ENCODE measurements at places on chromosomes 5 and 9. TPM values are rescaled to one million over a fixed set of nuclear protein-coding genes. Genes with fewer than 3 reads are reported as not detected.
A peak's percentile ranks its signal among the peaks of the same experiment; 100 is the strongest.

CACNA1B gene
- total RNA-seq, result not detected

- no peak for DNase-seq
Measured at GRCh38 chr9:133935328-133936005, 56.7 kb downstream of the VAV2 start.

GRCh38 chr5:156531199-156531598 lies 204.2 kb downstream of the SGCD start:
- no peak for DNase-seq

NSUN2 gene
- total RNA-seq, result 140 TPM

DNA sequence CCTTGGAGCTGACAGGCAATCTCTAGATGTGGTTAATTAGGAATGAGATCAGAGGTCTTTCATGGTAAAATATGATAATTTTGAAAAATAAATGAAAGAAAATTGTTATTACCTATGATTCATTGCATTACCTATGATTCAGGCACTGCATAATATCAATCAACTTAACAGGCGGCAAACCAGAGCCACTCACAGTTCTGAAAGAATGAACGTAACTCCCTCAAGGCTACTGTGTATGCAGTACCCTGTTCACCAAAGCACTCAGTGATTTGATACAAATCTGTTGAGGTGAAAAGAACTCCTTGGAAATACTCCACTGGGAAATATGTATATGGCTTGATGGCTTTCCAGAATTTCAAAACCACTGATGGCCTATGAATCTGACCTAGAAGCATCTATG lies 398.9 kb downstream of the ACTL7B start:
- DNase-seq, result no peak

HRH2 gene
- total RNA-seq, result 70.4 TPM

DNA sequence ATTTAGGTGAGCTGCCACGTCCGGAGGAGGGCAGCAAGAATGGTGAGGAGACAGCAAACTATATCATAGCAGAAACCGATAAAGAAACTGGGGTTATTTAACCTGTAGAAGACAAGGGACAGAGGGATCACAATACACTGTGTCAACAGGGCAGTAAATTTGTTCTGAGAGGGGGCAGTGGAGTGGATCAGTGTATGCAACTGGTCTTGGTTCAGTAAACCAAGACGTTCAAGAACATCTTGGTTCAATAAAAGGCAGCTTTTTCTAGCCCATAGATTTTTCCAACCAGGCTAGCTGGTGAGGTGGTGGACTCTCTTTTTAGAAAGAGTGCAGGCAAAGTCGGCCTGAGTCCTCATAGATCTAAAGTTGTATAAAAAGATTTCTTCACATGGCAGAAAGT lies 55.3 kb downstream of the PLAC8L1 start:
- no peak for DNase-seq

AHRR gene
- total RNA-seq, result 25.8 TPM

FAM78A gene
- total RNA-seq, result 51.6 TPM

MAMDC4 gene
- 24.7 TPM for total RNA-seq

GRCh38 chr5:74641735-74642542 lies 1.4 kb upstream of the ENC1 start:
- peak; percentile 69 for DNase-seq

- DNase-seq, result no peak
Measured at GRCh38 chr9:89817151-89817950, 212.5 kb downstream of the GADD45G start.

NUTM2G gene
- total RNA-seq, result not detected

ASS1 gene
- 3.2 TPM for total RNA-seq

- no peak for DNase-seq
Measured at GRCh38 chr5:111425205-111425604, 87.1 kb downstream of the STARD4 start.

RALGPS1 gene
- 1.7 TPM for total RNA-seq

GRCh38 chr5:136228136-136228757 lies 35.3 kb upstream of the SMIM32 start:
- no peak for DNase-seq

All from activated CD4-positive, alpha-beta T cell treated with anti-CD3 and anti-CD28 coated beads, Interleukin-2, amount 10 ng/mL, durations not matched to agents 24 days and 14 days (primary cell).